HFF-Myc (cell line): ENCODE measurements at places on chromosomes 7 and 10.

- no peak for DNase-seq
These were observed 602.7 kb downstream of the ETV1 start for GRCh38 chr7:13386741-13387140.

DNA sequence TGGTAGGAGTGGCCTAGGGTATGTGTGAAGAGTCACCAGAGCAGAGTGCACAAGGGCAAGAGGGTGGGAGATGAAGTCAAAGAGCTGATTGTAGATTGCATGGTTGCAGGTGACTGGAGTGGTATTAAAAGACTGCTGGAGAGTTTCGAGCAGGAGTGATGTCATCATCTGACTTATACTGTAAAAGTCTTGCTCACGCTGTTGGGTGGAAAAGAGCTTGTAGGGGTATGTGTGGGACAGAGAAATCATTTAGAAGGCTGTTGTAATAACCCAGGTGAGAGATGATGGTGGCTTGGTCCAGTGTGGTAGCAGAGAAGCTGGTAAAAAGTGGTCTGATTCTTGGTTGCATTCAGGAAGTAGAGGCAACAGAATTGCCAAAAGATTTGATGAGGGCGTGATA is 184.1 kb downstream of the ABCA13 start:
- no peak for DNase-seq

GRCh38 chr7:8068892-8069686 is 100.5 kb downstream of the GLCCI1 start:
- DNase-seq = no peak

- DNase-seq = peak; percentile 16
These were observed 74.9 kb downstream of the ADCYAP1R1 start for GRCh38 chr7:31126976-31127375.

DNA sequence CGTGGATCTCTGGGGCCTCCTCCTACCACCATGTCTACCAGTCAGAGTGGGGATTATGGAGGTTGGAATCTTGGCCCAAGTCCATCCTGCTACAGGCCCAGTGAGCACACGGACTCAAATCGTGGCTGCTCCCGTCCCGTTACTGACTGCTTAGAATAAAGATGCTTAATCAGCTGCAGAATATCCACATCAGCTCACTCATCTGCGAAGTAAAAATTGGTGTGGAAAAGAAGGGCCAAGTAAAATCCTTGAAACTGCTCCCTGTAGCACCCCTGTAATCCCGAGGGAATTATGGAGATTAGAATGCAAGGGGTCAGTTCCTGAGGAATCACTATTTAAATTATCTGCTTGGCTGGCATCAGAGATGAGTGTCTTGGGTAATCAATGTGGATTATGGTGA is 13.0 kb upstream of the HTR5A start:
- DNase-seq = no peak

DNA sequence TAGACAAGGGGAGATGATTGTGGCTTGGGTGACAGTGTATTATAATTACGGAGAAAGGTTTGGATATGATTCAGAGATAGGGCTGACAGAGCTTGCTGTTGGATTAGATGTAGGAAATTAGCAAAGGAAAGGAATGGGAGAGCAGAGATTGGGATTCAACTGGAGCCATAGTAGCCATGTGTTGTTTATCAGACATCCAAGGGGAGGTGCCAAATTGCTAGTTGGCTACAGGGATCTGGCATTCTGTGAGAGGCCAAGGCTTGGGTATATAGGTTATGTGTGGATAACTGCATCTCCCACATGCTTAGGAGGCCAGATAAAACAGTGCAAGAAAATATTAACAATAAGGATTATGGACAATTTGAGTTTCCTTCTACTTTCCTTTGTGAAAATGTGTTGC is 34.9 kb downstream of the CSGALNACT2 start:
- no peak for DNase-seq
